Liver (tissue), 10 donors: ENCODE measurements at places on chromosomes 5 and 9.

DNA sequence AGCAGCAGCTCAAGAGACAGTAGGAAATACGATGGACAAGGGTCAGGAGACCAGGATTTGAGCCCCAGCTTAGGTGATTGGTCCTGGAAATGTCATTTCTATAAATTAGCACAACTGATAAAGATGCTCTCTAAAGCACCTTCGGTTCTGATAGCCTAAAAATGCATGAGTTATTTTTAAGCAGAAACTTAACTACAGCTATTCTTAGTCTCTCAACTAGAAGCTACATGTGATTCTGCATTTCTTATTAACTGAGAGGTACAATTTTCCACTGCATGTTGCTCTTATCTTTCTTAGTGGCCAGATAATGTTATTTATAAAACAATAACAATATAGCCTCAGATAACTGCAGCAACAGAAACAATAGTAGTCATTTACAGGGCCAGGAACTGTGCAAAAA lies 136.4 kb downstream of the GRIA1 start:
- no peak for DNase-seq

DNA sequence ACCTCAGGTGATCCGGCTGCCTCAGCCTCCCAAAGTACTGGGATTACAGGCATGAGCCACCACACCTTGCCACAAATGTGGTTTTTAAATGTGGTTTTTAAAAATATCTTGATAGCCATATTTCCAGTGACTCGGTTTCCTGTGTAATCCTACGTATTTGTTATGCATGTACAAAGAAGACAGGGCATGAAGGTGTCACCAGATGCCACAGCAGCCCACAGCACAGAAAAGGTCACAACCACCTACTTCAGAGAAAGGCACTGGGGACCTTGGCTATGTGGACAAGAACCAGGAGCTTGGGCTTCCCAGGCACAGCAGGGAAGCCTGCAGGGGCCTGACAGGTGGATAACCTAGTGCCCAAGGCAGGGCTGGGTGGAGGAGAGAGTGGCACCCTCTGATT lies 38.0 kb downstream of the C9orf50 start:
- no peak for DNase-seq

DNA sequence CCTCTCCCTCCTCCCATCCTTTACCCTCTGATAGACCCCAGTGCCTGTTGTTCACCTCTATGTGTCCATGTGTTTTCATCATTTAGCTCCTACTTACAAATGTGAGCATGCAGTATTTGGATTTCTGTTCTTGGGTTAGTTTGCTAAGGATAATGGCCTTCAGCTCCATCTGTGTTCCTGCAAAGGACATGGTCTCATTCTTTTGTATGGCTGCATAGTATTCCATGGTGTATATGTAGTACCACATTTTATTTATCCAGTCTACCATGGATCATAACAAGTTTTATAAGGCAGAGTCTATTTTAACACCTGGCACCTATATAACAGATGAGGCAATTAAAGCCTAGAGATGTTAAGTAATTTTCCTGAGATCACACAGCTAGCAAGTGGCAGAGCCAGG lies 7.4 kb downstream of the YTHDC2 start:
- no peak for DNase-seq

- DNase-seq = no peak
Observed at GRCh38 chr9:76405868-76406267, 11.6 kb upstream of the RFK start.

GRCh38 chr5:145360936-145361335 lies 474.2 kb downstream of the PRELID2 start:
- no peak for DNase-seq

- no peak for DNase-seq
Observed at GRCh38 chr5:111834926-111835599, 78.1 kb upstream of the NREP start.

GRCh38 chr9:114852050-114852594 lies 46.3 kb upstream of the TNFSF15 start:
- no peak for DNase-seq

DNA sequence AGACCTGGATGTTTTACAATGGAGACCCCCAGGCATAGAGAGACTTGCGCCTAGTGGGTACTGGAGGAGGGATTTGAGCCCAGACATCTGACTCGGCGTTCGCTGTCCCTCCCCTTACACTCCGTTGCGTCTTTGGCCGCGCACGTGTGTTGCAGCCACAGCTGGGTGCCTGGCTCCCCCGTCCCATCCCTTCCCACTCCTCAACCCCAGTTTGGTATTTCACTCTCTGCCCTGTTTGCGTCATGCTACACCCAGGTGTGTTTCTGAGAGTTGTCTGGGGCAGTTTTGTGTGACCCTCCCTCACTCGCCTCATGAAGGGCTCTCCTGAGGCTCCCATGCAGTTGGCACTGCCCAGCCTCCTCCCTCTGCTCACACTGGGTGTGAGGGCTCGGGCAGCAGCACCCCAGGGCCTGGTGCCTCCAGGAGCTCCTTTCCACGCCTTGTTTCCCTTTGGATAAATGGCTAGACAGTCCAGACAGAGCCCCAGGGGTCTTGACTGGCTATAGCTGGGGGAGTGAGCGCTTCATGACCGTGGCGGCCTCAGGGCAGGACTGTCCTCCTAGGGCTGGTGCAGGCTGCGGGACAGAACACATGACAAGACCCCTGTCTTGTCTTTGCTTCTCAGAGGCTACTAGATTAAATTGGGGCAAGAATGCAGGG lies 13.6 kb downstream of the TCF7 start:
- no peak for DNase-seq

DNA sequence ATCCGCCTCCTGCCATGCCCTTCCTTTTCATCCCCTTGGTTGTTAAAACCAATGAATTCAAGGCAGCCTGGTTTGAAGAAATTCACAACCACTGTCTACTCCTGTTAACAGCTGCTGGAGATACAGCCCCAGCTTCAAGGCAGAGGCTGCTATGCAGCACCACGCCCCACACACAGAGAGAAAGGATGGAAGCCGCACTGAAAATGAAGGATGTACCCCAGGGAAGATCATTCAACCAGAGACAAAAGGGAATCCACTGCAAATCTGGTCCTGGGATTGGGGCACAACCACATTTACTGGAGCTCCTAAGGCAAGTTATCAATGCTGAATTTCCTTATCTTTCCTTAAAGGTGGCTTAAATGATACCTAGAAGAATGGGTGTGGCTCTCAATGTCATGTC lies 58.7 kb downstream of the DPYSL3 start:
- no peak for DNase-seq

GRCh38 chr9:12060811-12061210 lies 632.4 kb upstream of the TYRP1 start:
- DNase-seq = no peak

- no peak for DNase-seq
Observed at GRCh38 chr5:117680426-117680825, 1105.8 kb upstream of the SEMA6A start.

- peak; percentile 40 for DNase-seq
Observed at GRCh38 chr5:141747152-141748141, 65.4 kb upstream of the ARAP3 start.

DNA sequence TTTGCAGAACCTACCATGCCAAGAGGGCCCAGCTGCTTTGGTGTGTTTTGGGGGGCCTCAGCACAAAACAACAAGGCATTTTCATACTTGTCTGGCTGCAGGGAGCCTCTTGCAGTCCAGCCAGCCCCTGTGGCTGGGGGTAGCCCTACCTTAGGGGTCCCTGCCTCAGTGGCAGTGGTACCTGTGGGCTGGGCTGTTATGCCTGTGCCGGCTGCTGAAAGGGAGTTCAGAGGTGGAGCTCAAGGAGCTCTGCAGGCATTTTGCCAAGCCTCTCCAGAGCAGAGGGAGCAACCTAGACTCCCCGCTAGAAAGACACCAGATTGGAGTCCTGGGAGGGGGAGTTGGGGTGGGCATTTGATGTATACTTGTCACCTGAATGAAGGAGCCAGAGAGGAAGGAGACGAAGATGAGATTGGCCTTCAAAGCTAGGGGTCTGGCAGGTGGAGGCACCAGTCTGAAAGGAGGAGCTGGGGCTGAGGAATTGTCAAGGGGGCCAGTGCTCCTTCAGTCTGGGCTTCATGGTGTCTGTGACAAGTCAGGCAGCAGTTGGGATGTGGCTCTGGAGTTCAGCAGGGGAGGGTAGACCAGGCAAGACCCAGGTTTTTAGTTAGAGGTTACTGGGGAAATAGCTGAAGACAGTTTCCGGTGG lies 1.5 kb downstream of the SHROOM1 start:
- no peak for DNase-seq

- no peak for DNase-seq
Observed at GRCh38 chr5:61612431-61612830, 280.4 kb downstream of the ZSWIM6 start.

DNA sequence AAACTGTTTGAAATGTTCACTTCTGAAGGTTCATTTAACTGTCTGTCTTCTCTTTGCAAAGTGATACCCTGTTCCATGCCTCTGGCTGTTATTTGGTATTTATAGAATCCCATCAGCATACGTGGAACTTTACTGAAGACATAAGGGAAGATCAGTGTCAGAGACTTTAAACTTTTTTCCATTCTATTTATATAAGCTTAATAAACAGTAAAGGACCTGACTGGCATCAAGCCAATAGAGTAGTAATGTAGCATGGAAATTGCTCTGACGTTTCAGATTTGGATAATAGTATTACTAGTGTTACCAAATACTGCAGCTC lies 94.9 kb upstream of the MINAR2 start:
- DNase-seq = no peak

DNA sequence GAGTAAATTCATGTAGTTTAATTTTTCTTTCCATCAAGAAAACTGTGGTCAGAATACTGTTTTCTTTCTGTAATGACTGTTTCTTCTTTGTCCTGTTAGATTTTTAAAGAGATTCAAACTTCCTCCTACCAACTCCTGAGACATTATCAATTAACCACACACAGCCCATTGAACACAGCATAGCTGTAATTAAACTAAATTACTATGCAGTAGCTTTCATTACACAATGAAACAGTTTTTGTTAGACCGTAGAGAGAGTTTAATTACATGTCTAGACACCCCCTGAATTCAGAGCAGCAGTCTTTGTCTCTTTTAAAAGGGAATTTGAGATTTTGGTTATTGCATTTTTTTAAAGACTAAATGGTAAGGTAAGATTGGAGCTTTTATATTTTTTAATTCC lies 77.5 kb downstream of the STARD4 start:
- DNase-seq = no peak

DNA sequence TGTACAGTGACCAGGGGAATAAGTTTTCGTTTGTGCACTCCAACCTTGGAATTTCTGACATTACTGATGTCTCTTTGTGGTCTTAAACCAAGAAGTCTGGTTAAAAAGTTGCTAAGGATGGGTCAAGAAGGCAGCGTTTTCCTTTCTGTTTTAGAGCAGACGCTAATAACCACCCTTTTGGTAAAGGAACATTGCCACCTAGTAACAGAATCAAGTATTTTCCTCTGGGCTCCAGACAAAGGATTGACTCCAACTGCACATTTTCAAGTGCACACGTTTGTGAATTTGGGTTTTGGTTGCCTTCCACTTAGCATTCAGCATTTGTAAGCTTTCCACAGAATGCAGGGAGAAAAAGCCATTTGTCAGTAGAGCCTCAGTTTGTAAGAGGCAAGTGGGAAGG lies 22.2 kb upstream of the CEP78 start:
- no peak for DNase-seq

- DNase-seq = no peak
Observed at GRCh38 chr5:39206630-39207321, 12.6 kb downstream of the FYB1 start.

DNA sequence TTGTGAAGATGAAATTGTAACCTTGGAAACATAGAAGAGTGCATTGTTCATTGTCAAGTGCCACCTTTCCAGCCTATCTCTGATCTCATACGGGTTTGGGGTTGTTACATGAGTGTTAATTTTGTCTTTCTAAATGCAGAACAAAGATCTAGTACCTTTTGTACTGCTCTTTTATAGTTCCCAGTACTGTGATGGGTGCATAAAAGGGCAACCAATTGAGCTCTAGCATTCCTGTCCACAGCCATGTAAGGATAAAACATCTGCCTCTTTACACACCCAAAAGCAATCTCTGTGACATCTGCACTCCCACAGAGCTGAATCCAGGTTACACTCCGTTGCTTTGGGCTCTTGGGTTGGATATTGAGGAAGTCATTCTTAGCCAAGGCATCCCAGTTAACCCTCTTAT lies 255.2 kb downstream of the SGCD start:
- no peak for DNase-seq

DNA sequence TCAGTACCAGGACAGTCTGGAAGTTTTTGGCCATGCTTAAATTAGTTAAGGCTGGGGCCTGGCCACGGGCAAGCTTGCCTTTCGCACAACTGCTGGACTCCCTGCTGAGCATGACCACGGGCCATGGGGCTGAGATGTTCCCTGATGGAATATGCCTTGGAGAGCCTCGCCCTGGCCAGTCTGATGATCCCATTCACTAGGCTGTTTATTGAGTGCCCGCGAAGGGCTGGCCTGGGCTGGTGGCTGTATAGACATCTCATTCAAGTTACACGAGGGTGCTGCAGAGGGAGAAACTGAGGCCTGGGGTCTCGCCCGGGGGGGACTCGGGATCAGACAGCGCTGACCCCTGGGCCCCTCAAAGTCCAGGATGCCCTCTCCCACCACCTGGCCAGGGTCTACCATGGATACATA lies 7.8 kb upstream of the RXRA start:
- no peak for DNase-seq

DNA sequence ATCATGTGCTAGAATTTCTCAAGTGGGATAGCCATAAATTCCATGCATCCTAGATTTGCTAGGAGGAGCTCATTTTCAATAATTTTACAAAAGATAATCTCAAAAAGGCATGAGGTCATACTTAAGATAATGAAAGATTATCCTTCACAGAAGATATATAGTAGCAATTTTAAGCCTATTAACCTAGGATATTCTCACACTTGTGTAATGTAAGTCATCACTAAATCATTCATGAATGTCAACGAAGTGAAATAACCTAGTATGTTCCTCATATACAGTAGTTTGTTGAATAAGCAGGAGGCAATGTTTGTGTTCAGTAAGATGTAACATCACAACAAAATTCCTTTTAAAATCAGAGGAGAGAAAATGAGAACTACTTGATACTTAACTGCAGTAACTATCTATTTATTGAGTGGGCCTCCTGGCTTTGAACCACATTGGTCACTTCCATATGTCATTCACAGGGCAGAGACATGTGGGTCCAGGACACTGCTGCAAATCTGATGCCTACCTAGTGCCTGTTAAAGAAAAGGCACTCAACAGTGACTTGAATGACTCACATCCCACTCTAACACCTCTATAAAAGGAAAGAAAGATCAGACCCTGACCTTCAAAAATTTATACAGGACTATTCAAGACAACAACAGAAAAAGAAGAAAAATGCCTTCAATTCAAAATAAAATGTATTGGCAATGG lies 8.2 kb downstream of the LIFR start:
- DNase-seq = no peak

DNA sequence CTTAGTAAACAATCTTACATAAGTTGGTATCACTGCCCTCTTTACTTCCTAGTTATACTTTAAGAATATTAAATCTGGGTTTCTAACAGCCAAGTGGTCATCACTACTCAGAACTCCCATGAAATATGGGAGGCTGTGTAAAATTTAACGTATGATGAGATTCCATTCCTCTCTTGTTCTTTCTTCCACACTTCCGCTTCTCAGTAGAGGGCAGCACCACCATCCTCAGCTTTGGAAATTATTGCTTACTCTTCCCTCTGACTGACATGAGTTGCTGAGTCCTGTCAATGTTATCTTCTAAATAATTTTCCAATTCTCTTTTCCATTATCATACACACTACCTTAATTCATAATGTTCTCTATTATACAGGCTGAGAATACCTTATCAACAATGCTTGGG lies 194.0 kb downstream of the RFX3 start:
- no peak for DNase-seq

- no peak for DNase-seq
Observed at GRCh38 chr9:78218890-78219289, 17.0 kb upstream of the CEP78 start.

GRCh38 chr5:22887566-22887965 lies 34.4 kb upstream of the CDH12 start:
- no peak for DNase-seq
